ENCODE measurements at places on chromosomes 11 and 22.

GRCh38 chr22:31083923-31084810 lies 3.0 kb downstream of the SMTN start:
- no peak for DNase-seq

DNA sequence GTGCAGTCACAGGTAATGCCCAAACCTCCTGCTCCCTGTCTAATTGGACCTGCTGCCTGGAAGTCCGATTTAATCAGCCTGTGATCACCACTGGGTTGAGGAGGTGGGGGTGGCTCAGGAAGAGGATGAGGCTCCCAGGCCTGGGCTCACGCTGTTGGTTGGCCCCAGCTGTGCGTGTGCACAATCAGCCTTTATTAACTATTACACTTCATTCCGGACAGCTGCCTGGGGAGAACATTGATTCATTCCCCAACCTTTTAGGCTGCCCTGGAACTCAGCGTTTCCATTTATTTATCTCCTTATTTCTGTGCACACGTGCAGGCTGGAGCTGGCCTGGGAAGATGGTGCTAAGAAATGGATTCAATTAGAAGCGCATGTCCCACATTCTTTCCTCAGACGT lies 123.4 kb downstream of the DSCAML1 start:
- no peak for DNase-seq

DNA sequence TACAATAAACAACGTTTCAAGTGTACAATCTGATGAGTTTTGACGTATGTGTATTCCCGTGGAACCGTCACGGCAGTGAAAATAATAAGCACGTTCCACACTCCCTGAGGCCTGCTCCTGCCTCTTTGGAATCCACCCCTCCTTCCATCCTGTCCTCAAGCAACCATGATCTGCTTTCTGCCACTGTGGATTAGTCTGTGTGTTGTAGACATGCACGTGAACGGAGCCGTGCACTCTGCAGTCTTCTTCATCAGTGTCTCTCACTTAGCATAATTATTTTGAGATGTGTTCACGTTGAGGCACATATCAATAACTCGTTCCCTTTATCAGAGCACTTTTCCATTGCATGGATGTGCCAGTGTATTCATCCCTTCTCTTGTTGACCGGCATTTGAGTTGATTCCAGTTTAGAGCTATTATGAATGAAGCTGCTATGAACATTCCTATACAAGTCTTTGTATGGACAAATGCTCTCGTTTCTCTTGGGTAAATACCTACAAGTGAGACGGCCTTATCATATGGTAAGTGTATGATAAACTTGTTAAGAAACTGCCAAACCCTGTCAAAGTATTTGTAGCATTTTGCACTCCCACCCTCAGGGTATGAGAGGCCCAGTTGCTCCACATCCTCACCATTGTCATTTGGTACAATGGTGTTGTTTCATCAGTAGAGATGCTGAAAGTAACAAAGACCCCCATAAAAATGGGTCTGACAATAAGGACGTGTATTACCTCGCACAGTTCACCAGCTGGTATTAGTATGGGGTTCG lies 102.8 kb upstream of the CRYBB3 start:
- DNase-seq: no peak

DNA sequence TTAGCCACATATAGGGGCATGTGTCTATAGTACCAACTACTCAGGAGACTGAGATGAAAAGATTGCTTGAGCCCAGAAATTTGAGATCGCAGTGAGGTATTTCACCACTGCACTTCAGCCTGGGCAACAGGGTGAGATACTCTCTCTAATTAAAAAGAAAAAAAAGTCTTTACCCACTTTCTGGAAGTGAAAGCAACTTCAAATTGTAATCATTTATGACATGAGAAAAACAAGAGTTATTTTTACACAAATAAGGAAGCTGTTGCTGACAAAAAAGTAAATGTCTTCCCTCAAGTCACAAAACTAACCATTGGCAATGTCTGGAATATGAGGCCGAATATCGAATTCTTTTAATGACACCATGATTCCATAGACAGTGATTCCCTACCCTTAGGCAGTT lies 71.4 kb downstream of the GLYATL1 start:
- no peak for DNase-seq

DNA sequence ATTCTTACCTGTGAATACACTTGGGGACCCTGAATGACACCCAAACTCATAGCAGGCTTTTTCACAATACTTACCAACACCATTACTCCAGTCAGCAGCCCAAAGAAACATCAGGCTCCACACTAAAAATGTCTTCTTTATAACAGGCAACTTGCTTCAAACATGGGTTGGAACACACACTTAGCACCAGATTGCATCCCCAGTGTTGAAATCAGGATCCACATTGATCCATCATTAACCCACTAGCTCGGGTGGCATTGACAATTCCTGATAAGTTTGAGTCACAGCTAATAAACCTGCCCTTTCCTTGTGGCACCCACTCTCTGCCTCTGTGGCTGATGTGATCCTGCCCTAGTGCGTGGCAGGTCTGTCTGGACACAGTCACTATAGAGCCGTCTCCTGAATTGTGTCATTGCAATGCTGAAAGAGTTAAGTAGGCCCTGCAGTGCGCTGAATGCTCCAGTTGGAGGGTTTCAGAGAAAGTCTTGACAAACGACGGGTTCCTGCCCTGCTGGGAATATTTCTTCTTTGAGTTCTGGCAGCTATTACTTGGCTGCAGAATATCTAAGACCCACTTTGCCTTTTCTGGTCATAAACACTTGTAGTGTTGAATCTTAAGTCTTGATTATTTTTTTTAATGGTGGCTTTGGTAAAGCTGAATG lies 19.6 kb upstream of the C11orf96 start:
- DNase-seq: no peak

GRCh38 chr11:18245396-18245795 lies 3.1 kb downstream of the SAA2 start:
- DNase-seq: no peak

DNA sequence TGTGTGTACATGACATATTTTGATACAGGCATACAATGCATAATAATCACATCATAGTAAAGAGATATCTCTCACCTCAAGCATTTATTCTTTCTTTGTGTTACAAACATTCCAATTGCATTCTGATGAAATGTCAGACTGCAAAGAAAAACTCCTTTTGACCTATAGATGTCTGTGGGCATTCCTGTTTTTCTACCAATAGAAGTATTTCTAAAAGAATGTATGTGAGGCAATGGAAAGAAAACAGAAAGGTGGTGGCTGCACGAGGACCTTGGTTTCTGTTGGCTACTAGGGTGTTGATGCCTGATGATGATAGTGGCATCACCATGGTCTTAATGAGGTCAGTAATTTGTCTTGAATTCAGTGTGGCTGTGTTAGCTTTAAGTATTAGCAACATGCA lies 137.0 kb upstream of the ANO3 start:
- DNase-seq: no peak

DNA sequence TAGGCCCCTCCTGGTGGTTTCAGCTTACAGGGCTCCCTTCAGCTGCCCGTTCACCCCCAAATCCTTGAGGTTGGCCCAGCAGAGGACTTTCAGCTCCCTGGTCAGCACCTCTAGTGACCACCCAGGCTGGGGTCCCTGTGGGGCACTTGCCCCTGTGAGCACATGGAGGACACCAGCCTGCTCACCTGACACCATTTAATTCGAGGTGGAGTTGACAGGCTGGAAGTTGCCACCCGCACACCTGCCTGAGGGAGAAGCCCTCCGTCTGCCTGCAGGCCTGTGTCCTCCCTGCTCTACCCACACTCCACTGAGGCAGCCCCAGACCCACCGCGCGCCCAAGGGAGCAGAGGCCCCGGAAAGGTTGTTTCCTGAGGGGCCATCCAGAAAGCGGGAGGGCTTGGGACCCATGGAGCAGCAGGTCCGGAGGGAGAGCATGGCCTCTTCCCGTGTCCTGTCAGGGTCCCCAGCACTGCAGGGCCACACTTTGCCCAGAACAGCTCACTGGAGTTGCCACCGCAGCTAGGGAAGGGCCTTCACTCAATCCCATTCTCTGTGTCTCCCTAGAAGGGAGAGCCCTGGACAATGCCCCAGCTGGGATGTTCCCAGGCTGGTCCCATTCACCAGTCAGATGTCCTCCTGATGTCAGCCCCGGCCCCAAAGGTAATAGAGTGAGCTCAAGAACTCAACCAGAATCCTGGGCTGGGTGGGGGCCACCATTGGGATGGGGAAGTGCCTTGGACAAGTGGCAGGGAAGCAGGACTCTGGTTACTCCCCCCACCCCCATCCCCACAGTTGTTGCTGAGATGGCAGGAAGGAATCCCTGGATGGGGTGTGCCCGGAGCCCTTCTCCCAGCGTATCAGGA lies 82.4 kb downstream of the MED15 start:
- no peak for DNase-seq

- DNase-seq: peak; percentile 25
Measured at GRCh38 chr11:126840201-126840886, 160.2 kb downstream of the KIRREL3 start.

DNA sequence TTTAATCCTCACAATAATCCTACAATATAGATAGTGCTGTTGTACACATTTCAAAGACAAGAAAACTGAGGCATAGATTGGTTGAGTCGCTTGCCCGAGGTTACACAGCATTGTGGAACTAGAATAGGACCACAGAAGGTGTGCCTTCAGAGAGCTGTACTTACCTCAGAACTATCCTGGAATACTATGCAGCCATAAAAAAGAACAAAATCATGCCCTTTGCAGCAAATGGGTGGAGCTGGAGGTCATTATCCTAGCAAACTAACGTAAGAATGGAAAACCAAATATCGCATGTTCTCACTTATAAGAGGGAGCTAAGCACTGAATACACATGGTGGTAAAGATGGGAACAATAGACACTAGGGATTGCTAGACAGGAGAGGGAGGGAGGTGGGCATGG lies 15.7 kb upstream of the NAV2 start:
- DNase-seq: no peak

- DNase-seq: no peak
Measured at GRCh38 chr11:18865951-18866350, 73.3 kb downstream of the MRGPRX1 start.

DNA sequence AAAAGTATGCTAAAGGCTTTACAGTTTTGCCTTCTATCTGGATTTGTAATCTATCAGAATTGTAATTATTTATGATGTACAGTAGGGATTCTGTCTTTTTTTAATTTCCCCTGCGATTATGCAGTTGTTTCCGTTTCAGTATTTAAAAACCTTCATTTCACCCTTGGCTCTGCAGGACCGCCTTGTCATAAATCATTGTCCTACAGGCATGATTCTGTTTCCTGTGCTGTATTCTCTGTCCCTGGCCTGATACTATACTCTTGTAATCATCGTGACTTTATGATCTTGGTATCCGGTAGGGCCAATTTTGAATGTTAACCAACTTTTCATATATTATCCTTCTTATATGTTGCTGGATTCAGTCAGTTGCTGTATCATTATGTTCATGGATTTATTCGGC lies 151.7 kb downstream of the ATXN10 start:
- DNase-seq: no peak

DNA sequence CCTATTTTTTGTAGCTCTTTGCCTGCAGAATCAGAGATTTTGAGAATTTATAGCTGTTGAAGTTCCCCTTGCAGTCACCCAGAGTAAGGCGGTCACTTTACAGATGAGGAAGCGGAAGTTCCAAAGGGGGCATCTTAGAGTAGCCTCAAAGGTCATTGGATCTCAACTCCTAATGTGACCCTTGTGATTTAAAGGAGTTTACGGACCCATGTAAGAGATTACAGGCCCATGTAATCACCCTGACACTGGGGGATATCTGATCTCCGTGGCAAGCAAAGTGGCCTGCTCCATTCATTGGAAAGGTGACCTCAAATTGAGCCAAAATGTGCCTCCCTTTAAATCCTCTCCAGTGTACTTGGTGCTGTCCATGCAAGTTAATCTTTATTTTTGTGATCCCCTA lies 15.7 kb downstream of the P2RX3 start:
- DNase-seq: no peak

DNA sequence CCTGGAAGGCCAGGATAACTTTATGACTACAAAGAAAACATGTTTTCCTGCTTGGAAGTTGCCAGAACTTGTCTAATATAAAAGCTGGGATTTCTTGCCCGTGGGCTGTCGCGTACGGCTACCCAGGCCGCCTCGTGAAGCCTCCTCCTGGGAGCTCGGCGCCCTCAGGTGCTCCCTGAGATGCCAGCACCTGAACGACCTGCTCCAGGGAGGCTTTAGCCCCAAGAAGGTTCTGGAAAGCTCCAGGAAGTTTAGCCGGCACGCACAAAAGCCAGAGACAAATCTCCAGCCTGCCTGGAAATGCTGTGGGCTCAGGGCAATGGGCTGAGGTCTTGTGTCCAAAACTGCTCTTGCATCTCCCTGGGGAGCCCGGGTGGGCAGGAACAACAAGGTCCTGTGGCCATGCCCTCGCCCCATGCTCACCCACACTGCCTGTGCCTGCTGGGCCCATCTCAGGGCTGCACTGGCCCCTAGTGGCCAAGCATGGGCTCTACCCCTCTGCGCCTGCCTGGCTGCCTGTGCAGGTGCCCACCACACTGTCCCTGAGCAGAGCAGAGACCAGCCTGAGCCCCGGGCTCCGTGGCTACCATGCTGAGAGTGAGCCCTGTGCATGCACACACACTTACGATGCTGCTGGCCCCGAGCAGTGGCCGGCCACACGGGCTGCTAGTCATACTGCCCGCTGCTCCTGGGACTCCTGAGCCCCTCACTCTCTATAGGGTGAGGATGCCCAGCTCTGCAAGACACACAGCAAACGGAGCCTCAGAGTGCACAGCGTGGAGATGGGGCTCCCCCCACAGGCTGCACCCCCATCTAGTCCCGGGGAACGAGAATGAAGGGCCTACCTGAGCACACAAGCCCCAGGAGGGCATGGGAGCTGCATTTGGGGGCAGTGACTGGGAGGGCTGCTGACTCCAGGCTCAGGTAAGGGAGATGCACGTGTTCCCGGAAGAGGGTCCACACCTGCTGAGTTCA lies 4.9 kb upstream of the CELSR1 start:
- DNase-seq: peak; percentile 48

GRCh38 chr11:93585758-93586157 lies 42.6 kb upstream of the SMCO4 start:
- DNase-seq: peak; percentile 87

GRCh38 chr22:32317524-32317923 lies 40.1 kb upstream of the RFPL3 start:
- DNase-seq: no peak

GRCh38 chr11:88438721-88439120 lies 101.2 kb upstream of the CTSC start:
- DNase-seq: no peak

- peak; percentile 87 for DNase-seq
Measured at GRCh38 chr11:93741882-93742226, 382 bp downstream of the C11orf54 start.

DNA sequence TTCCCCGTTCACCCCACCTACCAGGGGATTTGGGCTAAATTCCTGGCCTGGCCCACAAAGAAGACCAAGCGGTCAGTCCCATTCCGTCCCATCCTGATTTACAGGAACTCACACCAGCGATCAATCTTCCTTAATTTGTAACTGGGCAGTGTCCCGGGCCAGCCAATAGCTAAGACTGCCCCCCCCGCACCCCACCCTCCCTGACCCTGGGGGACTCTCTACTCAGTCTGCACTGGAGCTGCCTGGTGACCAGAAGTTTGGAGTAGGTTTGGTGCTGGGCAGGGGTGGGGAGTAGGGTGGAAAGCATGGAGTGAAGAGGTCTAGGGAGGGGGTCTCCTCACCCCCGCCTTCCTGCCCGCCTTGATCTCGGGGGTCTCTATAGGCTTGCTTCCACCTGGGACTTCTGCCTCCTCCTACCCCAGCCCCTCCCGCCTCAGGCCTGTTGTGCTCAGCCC lies at the start of gene SERPING1:
SERPING1 (plus strand) TSS at position 225 of the 455 bp plus-strand sequence. CDS start 586 bp downstream, outside the sequence.
- DNase-seq: peak; percentile 27

Data from fibroblast of villous mesenchyme (primary cell).